ENCODE measurements at places on chromosomes 5 and 9.

DNA sequence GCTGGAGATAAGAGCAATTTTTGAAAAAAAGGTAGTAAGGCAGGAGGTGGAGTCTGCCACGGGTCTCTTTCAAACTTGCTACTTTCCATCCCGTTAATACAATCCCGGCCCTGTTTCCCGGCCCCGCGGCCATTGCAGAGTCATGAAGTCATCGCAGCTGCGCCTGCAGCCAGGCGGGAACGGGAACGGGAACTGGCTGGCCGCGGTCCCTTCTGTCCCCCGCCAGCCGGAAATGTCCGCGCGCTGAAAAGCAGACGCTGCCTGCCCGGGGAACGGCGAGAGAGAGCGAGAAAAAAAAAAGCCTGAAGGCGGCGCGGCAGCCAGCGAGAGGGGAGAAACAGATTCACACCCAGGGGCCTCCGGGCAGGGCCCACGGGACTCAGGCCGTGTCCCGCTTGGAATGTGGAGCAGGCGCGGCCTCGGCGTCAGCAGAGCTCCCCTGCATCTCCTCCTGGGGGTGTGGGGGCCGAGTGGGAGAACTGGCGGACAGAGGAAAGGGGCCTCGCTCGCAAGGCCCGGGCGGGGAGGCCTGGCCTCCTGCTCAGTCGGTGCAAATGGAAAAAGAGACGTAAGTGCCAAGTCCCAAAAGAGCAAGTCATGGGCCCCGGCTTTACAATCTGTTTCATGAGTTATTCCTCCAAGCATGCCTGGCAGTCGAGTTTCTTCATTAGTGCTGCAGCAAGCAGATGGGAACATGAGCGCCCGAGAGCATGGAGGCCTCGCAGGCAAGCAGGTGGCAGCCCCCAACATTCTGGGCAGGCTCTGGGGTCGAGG, 201.2 kb upstream of the GAS1 start:
- peak; percentile 69 for DNase-seq

DNA sequence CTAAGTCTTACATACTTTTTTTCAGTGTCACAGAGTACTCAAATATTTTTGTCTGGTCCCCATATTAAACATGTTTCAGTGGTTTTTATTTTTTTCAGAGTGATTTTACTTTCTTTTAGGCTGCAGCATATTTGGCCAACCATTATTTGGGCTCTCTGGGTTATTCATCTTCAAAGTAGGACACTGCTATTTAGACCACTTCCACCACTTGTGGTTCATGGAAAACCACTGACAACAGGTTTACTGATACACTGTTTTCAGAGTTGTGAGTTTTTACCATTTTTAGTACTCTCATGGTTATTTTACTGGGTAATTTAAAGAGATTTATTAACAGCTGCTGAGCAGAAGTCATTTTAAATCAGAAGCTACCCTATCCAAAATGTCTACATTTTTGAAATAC, 437.6 kb downstream of the KIAA0825 start:
- no peak for DNase-seq

GRCh38 chr9:86486891-86487837, 133.0 kb upstream of the TUT7 start:
- DNase-seq = peak; percentile 80

- DNase-seq = no peak
These were observed 936 bp upstream of the WDR5 start for GRCh38 chr9:134134949-134135342.

- no peak for DNase-seq
These were observed 601.1 kb downstream of the IRX1 start for GRCh38 chr5:4196744-4197143.

DNA sequence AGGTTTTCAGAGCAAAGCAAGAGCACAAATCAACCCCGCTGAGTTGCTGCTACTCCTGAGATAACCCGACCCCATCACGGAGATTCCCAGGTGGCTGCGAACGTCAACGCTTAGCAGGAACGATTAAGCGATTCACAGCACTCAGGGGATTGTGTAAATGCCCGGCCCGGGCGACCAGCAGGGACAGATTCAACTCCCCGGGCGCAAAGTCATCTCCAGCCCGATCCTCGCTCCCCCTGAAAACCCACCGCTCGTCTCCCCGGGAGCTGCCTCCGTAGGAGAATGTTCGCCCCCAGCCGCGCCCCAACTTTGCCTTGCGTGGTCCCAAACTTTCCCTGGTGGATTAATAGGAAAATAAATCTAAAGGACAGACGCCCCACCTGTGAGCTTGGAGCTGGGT, 685 bp downstream of the SLC24A2 start:
- no peak for DNase-seq

DNA sequence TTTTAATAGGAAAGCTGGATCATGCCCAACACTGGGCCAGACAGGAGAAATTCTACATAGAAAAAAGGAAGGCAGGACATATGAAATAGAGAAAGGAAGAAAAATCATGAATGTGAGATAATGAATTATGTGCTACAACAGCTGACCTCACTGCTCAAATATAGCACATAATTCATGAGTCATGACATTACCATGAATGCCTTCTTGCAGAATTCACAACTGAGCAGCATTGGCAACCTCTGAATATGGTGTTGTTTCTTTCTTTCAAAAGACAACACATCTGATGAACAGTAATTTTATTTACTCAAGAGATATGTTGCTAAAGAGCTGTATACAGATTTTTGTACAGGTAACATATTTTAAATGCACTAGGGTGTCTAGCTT, 34.4 kb downstream of the APBA1 start:
- DNase-seq = peak; percentile 68

DNA sequence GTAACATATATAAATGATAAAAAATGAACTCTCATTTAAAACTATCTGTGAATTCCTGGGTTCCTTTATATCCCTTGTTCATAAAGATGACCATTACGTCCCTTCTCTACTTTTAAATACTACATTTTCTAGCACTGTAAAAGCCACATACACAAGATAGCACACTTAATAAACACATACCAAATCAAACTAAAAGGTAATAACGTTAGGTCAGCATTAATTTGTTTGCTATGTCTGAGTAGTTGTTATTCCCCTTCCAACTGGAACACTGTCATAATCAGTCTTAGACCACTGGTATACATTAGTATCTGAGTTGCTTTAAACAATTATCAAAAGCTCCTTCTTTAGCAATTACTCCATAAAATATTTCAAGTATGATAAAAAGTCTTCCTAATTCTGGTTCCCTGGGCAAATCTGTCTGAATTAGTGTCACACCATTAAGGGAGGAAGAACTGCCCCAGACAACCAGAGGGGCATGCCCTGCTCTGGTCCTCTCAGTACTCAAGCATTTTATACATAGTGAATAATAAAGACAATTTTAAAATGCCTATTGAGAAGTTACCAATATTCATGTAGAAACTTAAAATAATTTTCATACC, 98.1 kb downstream of the RAPGEF6 start:
- DNase-seq = no peak

DNA sequence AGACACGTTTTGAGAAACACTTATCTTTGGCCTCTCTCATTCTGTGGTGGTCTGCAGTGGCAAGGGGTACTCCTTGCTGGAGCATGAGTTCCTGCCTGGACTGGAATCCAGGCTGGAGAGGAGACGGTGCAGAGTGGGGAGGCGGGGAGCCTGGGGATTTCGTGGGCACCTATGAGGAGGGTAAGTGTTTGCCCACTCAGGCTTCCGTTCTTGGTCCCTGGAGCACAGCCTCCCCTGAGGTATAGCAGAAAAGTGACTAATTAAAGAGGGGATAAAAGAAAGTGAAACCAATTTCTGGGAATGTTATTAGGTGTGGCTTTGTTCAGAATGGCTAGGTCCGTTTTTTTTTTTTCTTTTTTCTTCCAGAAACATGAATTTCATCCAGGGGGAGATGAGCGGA, 90.8 kb downstream of the ARHGAP26 start:
- DNase-seq = no peak

DNA sequence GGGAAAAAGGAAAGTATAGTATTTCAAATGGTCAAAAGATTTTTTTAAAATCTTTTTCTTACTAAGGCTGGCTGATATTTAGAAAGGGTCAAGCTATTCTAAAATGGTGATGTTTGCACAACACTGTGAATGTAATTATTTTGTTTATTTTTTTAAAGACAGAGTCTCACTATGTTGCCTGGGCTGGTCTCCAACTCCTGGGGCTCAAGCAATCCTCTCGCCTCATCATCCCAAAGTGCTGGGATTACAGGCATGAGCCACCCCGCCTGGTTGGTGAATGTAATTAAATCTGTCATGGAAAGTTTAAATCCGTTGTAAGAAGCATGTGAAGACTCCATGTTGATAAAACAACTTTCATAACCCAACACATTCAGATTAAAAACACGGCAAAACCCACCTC, 2.6 kb downstream of the UBTD2 start:
- DNase-seq = peak; percentile 69

GRCh38 chr5:8934455-8934854, 611.4 kb downstream of the SEMA5A start:
- no peak for DNase-seq

- no peak for DNase-seq
These were observed 23.1 kb upstream of the MVB12B start for GRCh38 chr9:126303488-126303887.

- no peak for DNase-seq
These were observed 4.3 kb upstream of the LNPEP start for GRCh38 chr5:96931605-96932004.

- peak; percentile 32 for DNase-seq
These were observed at the start of gene IRX4 for GRCh38 chr5:1882337-1883119. Gene IRX4, minus strand, starts transcription at chr5:1882925. Its CDS starts 278 bp downstream, at chr5:1882647.

DNA sequence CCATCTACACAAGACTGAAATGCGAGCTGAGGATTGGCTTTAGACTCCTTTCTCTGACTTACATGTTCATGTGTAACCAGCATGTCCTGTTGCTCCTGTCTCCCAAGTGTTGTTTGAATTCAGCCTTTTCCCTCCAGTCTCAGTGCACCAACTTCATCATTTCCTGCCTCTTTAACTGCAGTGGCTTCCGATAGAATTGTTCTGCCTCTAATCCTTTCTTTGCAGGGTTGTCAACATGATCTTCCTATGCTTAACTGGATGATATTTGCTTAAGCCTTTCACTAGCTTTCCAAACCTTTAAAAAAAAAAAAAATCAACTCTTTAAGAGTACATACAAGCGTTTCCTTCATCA, 6.7 kb upstream of the FYB1 start:
- no peak for DNase-seq

DNA sequence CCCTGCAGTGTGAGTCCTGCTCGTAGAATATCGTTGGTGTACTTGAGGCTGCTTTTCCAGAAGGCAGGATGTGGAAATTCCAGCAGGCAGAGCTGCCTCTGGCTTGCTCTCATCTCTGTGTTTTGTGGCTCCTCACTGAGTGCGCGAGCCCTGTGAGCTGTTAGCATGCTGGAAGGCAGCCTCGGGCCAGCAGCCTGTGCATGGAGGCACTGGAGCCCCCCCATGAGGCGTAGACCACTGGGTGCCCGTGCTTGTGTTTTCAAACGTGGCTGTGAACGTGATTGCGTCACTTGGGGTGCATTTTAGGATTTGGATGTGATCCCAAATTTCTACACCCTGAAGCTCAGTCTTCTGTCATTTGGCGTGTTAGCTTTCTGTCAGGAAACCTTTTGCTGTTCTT, 3.2 kb downstream of the WDR5 start:
- DNase-seq = peak; percentile 52

DNA sequence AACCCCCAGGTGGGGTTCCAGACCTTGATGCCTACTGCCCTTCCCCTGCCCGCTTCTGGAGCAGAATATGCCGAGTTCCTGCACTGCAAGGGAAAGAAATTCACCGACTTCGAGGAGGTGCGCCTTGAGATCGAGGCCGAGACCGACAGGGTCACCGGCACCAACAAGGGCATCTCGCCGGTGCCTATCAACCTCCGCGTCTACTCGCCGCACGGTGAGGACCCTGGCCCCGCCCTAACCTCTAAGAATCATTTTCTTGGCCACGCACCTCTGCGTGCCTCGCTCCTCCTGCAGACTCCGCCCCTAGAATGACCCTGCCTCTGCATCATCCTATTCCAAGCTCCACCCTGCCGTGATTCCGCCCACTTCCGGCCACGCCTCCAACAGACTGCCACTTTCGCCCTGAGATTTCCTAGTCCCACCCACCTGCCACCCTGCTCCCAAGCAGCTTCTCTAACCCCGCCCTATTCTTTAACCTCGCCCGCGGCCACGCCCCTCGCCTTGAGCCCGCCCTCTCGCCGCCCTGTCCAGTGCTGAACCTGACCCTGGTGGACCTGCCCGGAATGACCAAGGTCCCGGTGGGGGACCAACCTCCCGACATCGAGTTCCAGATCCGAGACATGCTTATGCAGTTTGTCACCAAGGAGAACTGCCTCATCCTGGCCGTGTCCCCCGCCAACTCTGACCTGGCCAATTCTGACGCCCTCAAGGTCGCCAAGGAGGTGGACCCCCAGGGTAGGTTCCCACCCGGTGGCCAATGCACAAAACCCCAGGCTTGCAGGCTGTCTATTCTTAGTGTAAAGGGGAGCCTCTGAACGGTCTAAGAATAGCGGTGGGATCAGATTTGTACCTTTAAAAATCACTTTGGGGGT, 15.6 kb downstream of the DNM1 start:
- peak; percentile 68 for DNase-seq

DNA sequence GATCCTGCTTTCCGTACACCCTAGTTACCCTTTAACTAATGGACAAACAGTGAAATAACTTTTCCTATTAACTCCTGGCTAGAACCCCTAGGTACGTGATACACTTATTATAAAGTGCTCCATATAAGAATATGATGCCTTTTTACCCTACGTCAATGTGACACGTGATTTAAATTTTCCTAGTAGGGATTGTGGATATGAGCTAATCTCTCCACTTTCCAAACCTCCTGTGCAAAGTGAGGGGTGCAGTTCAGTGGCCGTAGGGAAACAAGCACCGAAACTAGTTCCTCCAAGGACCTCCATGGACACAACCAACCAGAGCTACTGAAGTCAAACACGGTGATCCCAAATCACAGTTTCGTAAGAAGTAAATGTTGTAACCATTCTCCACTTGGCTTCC, 19.3 kb downstream of the NFIB start:
- DNase-seq = no peak

DNA sequence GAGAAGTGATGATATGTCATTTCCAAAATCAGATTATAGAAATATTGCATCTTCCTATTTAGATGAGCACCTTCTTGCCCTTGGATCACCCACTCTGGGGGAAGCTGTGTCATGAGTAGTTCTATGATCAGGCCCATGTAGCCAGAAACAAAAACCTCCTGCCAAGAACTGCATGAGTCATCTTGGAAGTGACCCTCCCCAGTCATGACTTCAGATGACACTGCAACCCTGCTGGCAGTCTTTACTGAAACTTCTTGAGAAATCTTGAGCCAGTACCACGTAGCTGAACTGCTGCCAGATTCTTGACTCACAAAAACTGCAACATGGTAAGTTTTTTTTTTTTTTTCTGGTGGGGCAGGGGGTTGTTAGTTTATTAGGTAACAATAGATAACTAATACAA, 439.6 kb upstream of the PTGER4 start:
- DNase-seq = peak; percentile 92

DNA sequence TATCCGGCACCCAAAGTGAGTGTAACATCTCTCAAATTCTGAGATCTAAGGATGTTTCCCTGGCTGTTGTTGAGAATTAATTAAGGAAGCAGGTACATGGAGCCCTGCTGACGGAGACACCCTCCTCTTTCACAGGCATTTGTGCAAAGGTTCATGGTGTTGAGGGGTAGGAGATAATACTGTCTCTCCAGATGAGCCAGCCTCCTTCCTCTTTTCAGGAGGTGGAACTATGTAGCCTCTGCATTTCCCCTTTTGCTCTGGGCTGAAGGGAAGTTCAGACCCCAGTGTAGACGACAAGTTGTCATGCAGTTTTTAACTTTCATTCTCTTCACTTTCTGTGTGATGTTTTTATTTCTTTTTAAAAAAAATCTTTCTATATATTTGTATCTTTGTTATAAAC, 107.5 kb downstream of the GALNT10 start:
- no peak for DNase-seq
